Activated CD4-positive, alpha-beta T cell treated with anti-CD3 and anti-CD28 coated beads for 36 hours (primary cell): ENCODE measurements at places on chromosomes 2 and 18. TPM values are rescaled to one million over a fixed set of nuclear protein-coding genes. Genes with fewer than 3 reads are reported as not detected.
A peak's percentile ranks its signal among the peaks of the same experiment; 100 is the strongest.

The CCDC102B gene
- total RNA-seq, result 1.8 TPM

The ROCK2 gene
- 16.7 TPM for total RNA-seq

The ALPP gene
- not detected for total RNA-seq

The GATA6 gene
- total RNA-seq, result not detected

The ICA1L gene
- total RNA-seq, result 8.2 TPM

The DNAH7 gene
- not detected for total RNA-seq

- no peak for DNase-seq
Observed at GRCh38 chr2:168116448-168116847, 130.9 kb downstream of the STK39 start.

DNA sequence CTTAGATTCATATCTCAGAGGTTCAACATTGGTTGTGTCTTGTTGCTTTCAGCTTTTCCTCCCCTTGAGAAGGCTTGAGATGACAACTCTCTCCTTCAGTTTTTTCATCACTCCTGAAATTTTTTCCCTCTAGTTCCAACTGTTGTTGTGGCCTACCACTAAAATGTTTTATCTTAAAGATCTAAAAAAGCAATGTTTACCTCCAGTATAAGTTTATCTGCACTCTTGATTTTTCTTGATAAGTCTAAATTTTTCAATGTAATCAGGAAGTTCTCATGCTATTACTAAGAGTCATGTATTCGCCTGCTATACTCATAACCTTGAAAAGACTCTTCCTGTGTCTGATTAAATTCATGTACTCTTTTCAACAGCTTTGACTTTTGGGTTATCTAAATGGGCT, 366.3 kb upstream of the TFPI start:
- DNase-seq, result no peak

The SYT4 gene
- total RNA-seq, result not detected

The DNAJC27 gene
- total RNA-seq, result 6.6 TPM

DNA sequence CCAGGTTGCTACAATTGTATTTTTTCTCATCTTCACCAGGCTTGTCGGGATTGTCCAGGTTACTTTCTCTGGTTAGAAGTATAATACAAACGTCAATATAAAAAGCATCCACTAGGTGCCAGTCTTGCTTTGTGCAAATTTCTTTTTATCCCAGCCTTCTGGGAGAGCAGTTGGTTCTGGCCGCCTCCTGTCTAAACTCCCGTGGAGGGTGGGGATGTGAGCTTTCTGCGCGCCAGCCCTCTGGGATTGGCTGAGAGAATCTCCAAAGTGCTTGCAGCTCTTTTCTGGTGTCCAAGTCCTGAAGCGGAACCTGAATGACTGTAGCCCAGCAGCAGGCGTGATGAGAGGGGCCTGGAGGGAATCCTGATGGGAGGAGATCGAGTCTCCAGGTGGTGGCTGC, 22.4 kb upstream of the TOGARAM2 start:
- peak; percentile 50 for DNase-seq

The TRAF3IP1 gene
- 9.8 TPM for total RNA-seq

- peak; percentile 55 for DNase-seq
Observed at GRCh38 chr2:232781765-232782164, 5.4 kb upstream of the KCNJ13 start.

DNA sequence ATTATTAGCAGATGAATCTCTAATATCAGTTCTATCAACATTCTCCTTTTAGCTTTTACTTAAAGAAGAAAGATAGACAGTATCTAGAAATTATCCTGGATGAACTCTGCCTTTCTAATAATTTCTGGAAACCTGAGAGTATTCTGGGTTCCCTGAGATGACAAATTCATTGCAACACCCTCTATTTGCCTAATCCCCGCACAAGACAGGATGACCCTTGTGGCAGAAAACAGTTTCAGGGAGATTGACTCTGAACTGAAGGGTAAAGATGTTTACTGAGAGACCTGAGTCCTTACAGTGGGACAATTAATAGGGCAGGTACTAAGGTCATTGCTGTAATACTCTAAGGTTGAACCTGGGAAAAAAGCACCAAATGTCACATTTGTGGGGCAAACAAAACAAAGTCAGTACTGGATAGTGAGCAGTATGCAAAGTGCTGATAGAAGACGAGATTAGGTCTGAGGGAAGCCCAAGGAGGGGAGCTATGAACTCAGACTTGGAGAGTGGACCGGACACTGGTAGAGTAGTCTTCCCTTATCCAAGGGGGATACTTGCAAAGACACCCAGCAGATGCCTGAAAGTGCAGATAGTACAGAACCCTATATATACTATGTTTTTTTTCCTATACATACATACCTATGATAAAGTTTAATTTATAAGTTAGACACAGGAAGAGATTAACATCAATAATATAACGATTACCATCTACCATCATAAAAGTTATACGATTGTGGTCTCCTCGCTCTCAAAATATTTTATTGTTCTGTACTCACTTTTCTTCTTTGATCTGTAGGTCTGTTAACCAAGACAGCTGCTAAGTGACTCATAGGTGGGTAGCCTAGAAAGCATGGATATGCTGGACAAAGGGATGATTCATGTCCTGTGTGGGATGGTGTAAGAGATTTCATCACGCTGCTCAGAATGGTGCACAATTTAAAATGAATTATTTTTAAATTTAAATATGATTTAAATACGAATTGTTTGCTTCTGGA, 148.3 kb upstream of the KLHL14 start:
- DNase-seq, result no peak

The EDAR gene
- 0.81 TPM for total RNA-seq

GRCh38 chr2:242088471-242089212, 219.1 kb downstream of the RTP5 start:
- DNase-seq, result peak; percentile 95

- no peak for DNase-seq
Observed at GRCh38 chr2:70014959-70015358, 53.5 kb upstream of the ASPRV1 start.

The RIT2 gene
- total RNA-seq, result not detected

- peak; percentile 3 for DNase-seq
Observed at GRCh38 chr2:240917684-240918257, 11.6 kb downstream of the CROCC2 start.

The NR4A2 gene
- total RNA-seq, result 19.1 TPM

GRCh38 chr18:25592804-25593360, 240.9 kb upstream of the ZNF521 start:
- DNase-seq, result no peak

The SLC16A14 gene
- total RNA-seq, result 2.2 TPM

GRCh38 chr2:136858656-136859055, 93.3 kb downstream of the THSD7B start:
- DNase-seq, result no peak

The RNF144A gene
- total RNA-seq, result 42.7 TPM

GRCh38 chr2:191994749-191995148, 147.9 kb upstream of the CAVIN2 start:
- DNase-seq, result no peak

DNA sequence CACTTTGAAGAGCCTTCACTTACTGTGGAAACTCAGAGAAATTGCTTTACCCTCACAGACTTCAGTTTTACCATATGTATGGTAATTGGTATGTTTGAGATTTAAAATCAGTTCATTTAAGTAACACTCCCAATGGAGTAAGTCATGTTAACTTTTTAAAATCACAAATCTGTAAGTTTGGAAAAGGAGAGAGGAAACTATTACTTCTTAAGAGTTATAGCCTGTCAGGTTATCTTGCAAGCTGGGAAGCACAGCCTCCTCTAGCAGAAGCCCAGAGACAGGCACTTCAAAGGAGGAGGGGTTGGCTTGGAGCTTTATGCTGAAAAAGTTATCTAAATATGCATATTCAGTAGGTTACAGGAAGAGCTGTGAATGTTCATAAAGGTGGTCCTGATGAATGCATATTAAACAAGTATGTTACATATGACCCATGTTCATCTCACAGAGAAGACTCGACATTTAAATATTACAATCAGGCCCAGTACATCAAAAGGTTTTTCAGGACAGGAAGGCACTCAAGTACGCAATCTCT, 102.5 kb downstream of the XRCC5 start:
- no peak for DNase-seq

- no peak for DNase-seq
Observed at GRCh38 chr2:105880637-105881036, 135.9 kb downstream of the NCK2 start.

The PRSS56 gene
- total RNA-seq, result not detected

The RNF152 gene
- 0.05 TPM for total RNA-seq

The KLHL14 gene
- not detected for total RNA-seq
